Amniotic stem cell (primary cell): ENCODE measurements at places on chromosomes 2 and 18.

DNA sequence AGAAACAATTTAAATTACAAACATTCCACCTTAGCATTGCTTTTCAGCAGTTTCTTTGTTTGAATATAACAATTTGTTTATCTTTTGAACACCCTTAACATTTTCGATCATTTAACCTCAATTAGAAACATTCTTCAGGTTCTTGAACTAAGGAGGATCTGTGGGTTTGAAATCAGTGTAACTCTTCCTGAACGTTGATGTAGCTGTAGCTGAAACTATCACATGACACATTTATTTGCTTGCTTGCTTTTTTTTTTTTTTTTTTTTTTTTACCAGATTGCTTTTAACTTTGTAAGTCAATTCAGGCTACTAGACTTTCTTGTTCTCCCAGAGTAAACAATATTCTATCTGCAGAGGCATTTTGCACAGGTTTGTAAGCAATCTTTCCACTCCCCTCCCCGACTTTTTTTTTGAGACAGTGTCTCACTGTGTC lies 47.6 kb downstream of the GPD2 start:
- DNase-seq = no peak

GRCh38 chr2:121736462-121737336 lies at the start of gene NIFK:
Gene NIFK, minus strand, starts transcription at chr2:121736875. Its CDS starts 25 bp downstream, at chr2:121736850.
- peak; percentile 99 for DNase-seq

- no peak for DNase-seq
These were observed 96.0 kb downstream of the WDR7 start for GRCh38 chr18:56747032-56747658.

GRCh38 chr2:100692906-100693305 lies 127.0 kb upstream of the NPAS2 start:
- DNase-seq = no peak

- DNase-seq = no peak
These were observed 736.5 kb downstream of the EPHA4 start for GRCh38 chr2:220835583-220835982.

DNA sequence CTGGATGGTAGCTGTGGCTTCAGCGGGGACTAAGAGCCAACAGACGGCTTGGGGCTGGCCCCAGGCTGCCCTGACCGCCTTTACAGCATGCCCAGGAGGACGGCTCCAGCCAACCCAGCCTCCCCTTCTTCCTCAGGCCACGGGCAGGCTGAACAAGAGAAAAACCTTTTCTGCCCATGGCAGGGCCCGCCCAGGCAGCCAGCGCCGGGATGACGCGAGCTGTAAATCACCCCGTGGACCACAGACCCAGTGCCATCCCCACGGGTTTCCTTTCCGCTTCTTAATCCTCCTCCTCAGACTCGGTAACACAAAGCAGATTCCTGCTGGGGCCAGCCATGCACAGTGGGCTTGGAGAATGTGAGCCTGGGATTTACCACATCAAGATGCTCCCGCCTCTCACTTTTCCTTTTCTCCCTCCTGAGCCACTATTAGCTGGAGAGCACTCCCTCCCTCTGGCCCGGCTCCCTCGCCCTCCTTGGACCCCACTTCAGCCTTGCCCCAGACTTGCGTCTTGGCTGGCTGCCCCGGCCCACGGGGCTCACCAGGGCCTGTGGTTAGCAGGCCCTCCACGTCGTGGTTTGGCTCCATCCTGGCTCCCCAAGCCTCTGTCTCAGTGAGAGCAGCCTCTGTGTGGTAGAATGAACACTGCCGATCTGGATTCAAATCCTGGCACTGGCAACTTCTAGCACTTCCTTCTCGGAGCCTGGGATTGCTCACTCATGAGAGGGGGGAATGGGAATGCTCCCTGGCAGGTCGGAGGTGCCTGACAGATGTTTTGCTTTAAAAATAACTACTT lies 31.4 kb downstream of the ATOH8 start:
- peak; percentile 41 for DNase-seq

- DNase-seq = no peak
These were observed 7.2 kb upstream of the ABCB11 start for GRCh38 chr2:169038338-169038757.

DNA sequence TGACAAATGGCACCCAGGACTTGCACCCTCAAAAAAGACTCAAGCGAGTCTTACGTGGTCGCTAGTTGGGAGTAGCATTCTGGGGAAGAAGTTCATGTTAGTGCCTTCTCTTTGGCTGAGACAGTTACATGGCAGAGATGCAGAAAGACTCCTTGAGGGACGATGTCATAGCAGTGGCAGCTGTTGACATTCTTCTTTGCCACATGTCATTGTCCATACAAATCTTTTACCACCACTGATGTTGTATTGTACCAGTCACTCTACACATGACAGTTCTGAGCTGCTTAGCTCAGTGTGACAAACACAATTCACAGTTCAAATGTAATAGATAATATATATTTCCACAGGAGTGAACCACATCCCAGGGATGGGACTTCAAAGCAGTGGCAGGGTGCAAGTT lies 197.1 kb downstream of the TCF4 start:
- DNase-seq = no peak
